ENCODE measurements at places on chromosomes 7 and 10.

- no peak for DNase-seq
Observed at GRCh38 chr10:124289851-124290795, 128.6 kb downstream of the OAT start.

DNA sequence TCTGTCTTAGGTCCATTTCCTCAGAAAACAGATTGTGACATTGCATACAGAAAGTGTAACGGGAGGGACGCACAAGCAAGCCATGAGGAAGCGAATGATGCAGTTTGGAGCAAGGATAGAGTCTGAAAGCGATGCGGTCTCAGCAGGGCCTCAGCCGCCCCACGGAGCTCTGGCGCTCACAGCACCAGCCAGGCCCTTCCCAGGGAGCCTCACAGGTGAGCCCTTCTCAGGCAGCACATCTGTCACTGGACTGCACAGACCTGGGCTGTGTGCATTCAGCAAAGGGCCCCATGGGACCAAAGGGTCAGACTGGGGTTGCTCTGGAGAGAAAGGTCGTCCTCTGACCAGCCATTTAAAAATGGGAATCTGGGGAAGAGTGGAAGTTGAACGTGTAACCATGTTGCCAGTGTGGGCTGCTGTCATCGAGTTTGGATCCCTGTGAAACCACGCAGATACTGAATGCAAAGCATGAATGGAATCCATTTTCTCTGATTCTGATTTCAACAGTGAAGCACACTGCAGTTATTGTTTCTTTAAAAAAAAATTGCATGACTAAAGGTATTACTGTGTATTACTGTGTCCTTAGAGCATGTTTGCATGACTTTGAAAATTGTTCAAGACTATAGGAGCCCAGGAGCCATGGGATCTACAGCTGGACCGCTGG is 350.0 kb upstream of the AKR1E2 start:
- DNase-seq, result no peak

GRCh38 chr7:100159099-100159623 is 638 bp upstream of the TRAPPC14 start:
- no peak for DNase-seq

DNA sequence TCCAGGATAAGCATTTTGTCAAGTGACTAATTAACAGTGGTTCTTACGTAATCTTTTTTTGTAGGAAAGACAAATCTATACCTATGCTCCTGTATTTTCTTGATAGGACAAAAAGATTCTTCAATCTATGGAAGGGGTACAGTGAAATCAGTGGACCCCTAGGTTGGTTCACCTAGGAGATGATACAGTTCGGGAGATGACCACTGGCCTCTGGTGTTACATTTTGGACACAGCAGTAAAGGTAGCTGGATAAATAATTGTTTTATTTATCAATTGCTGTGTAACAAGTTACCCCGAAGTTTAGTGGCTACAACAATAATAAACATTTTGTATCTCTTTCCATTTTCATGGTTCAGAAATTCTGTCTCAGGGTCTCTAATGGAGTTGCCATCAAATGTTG is 288.2 kb upstream of the MAGI2 start:
- no peak for DNase-seq

- DNase-seq, result no peak
Observed at GRCh38 chr7:21028186-21028585, 241.5 kb upstream of the SP8 start.

GRCh38 chr7:139673230-139673629 is 104.6 kb downstream of the HIPK2 start:
- peak; percentile 13 for DNase-seq

DNA sequence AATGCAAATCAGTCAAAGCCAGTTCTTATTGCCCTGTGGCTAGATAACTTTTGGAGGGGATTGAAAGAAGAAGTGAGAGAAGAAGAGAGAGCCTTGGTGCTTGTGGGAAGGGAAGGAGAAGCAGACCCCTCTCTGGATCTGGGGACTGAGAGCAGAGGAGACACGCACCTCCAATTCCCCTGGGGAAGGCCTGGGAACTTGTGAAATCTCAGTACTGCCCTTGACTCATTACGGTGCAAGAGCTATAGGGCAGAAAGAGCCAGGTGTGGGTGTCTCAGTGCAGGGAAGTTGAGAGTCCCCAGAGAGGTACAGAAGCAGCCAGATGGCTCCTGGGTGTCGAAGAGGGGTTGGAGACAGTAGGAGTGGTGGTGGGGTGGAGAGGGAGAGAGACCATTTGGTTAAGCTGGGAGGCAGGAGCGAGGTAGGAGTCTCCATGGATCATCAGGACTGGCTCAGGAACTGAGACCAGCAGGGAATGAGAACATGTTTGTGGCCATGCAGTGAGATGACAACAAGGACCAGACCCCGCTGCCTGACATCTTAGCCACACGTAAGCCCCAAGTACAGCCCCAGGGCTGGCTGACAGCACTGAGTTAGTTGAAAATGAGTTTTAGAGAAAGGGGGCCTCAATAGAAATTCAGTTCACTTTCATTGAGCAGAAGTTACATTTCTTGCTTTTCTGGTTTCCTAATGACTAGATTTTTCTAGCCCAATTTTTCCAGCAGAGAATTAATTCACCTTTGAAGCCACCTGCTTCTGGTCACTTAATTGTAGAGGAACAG is 238.2 kb downstream of the BUB3 start:
- no peak for DNase-seq
